ENCODE measurements at places on chromosomes 1 and 21. TPM values are rescaled to one million over a fixed set of nuclear protein-coding genes. Genes with fewer than 3 reads are reported as not detected.

The TTC34 gene
- 0.06 TPM for total RNA-seq

The SLC1A7 gene
- total RNA-seq: 4.5 TPM

The VWA5B1 gene
- total RNA-seq: not detected

The IVL gene
- total RNA-seq: not detected

The CD53 gene
- total RNA-seq: not detected

The LRRC52 gene
- total RNA-seq: not detected

The BSND gene
- total RNA-seq: not detected

The LRRC7 gene
- 0.29 TPM for total RNA-seq

The ZNF678 gene
- 7.6 TPM for total RNA-seq

The OR10Z1 gene
- total RNA-seq: not detected

The MTARC2 gene
- 9.5 TPM for total RNA-seq

The KCNK2 gene
- not detected for total RNA-seq

The DDAH1 gene
- total RNA-seq: 97.5 TPM

The ATP1A2 gene
- not detected for total RNA-seq

The CFHR3 gene
- not detected for total RNA-seq

The LMO4 gene
- 70.5 TPM for total RNA-seq

The C1orf21 gene
- total RNA-seq: 13.3 TPM

The CCDC27 gene
- not detected for total RNA-seq

The RPTN gene
- total RNA-seq: not detected

The ELF3 gene
- not detected for total RNA-seq

The BRDT gene
- not detected for total RNA-seq

The ZBTB8B gene
- not detected for total RNA-seq

The C1QC gene
- not detected for total RNA-seq

The TTLL10 gene
- not detected for total RNA-seq

The S100A14 gene
- not detected for total RNA-seq

The DISP3 gene
- total RNA-seq: not detected

The IFFO2 gene
- total RNA-seq: 11.4 TPM

The INSRR gene
- total RNA-seq: not detected

The LORICRIN gene
- total RNA-seq: not detected

The KDF1 gene
- not detected for total RNA-seq

The MROH7 gene
- total RNA-seq: not detected

The CLEC20A gene
- not detected for total RNA-seq

The S100A8 gene
- total RNA-seq: not detected

The CYP4A11 gene
- not detected for total RNA-seq

The PRAMEF4 gene
- total RNA-seq: not detected

The SFN gene
- total RNA-seq: not detected

The DEGS1 gene
- 210 TPM for total RNA-seq

The CD48 gene
- not detected for total RNA-seq

The FNDC7 gene
- total RNA-seq: not detected

The LHX4 gene
- total RNA-seq: 4.6 TPM

The CRB1 gene
- total RNA-seq: 0.05 TPM

The SYT11 gene
- total RNA-seq: 6.3 TPM

The ZFP69B gene
- total RNA-seq: 2.3 TPM

The FCRL4 gene
- total RNA-seq: not detected

The USH2A gene
- total RNA-seq: not detected

The SPRR3 gene
- total RNA-seq: not detected

Data from SJSA1 (cell line).